ENCODE measurements at places on chromosomes 3 and 15.

- DNase-seq = no peak
Measured at GRCh38 chr15:52645916-52646315, 33.3 kb downstream of the ATOSA start.

GRCh38 chr3:50128001-50128400, 27.1 kb upstream of the SEMA3F start:
- no peak for DNase-seq

GRCh38 chr3:45387171-45387570, 1.2 kb upstream of the LARS2 start:
- DNase-seq = no peak

DNA sequence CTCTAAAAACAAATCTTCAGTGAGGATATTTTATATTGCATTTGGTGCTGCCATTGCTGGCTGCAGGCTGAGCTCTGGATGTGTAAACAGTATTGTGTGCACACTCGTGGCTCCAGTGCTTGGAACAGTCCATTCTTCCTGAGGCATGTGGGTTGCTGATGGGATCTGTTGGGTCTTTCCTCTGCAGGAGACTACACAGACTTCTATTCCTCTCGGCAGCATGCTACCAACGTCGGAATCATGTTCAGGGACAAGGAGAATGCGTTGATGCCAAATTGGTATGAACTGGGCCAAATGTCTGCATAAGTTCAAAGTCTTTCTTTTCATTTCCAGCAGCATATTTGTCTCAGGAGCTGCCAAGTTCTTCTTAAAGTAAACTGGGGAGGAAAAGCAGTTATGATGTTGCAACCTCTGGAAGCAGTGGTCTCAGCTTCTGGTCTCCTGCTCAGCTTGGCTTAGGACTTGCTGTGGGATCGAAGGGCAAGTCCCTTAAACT, 9.3 kb downstream of the FAH start:
- no peak for DNase-seq

DNA sequence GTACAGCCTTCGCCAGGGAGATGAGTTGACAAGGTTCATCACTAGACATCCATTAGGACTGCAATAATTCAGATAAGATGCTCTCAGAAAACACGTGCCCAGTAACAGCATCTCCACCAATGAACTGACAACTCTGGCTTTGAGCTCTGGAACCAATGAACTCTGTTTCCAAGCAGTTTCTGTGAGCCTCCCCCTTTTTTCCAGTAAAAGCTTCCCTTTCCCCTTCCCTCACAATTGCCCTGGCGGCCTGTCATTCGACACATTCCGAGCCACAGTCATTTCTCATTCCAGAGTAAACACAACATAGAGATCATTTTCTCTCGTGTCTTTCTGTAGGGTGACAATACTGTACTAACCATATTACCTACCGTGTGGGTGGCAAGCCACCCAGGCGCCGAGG, 3.6 kb downstream of the PLA2G4D start:
- DNase-seq = no peak

All from stimulated activated CD4-positive, alpha-beta T cell treated with anti-CD3 and anti-CD28 coated beads, Interleukin-15, amount 100 ng/mL, for 1 hour (primary cell).